ENCODE measurements at places on chromosomes 16 and 17.

DNA sequence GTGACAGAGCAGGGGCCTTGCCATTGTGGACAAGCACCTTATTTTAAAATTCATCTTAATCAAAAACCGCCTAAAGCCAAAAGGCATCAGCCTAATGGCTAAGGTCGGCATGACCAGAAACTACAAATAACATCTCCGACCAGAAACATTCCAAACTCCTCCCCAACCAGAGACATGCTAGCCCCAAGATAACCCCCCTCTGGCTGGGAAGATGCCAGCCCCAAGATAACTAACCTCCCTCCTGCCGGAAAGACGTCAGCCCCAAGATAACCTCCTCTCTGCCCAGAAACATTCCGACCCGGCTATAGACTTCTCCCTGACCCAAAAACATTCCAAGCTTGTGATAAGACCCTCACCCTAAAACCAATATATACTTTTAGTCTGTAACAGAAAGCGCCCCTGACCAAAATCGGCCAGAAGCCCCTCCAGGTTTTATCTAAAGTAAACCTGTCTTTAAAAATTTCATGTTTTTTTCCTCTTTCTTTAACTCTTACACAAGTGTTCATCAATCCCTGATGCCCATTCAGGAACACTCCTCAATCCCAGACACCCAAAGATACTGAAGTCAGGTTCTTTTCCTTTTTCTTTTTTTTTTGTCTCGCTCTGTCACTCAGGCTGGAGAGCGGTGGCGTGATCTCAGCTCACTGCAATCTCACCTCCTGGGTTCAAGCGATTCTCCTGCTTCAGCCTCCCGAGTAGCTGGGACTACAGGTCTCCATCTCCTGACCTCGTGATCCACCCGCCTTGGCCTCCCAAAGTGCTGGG is 32.7 kb downstream of the TLE7 start:
- DNase-seq = no peak

DNA sequence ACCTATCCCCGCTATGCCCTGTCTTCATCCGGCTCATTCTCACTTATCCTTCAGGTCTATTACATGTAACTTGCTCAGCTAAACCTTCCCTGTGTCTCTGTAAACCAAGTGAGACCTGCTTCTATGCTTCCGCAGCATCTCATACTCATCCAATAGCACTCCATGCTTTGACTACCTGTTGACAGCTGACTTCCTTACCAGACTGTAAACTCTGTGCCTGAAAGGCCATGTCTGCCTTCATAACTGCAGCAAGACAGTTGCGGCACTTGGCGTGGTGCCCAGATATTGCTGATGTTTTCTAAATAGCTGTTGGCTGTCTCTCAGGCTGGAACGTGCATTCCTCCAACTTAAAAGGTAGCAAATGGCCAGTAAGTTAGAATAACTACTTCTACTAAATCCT is 1.8 kb upstream of the OR1E1 start:
- no peak for DNase-seq

- no peak for DNase-seq
Observed at GRCh38 chr16:88988980-88989811, 12.2 kb upstream of the CBFA2T3 start.

DNA sequence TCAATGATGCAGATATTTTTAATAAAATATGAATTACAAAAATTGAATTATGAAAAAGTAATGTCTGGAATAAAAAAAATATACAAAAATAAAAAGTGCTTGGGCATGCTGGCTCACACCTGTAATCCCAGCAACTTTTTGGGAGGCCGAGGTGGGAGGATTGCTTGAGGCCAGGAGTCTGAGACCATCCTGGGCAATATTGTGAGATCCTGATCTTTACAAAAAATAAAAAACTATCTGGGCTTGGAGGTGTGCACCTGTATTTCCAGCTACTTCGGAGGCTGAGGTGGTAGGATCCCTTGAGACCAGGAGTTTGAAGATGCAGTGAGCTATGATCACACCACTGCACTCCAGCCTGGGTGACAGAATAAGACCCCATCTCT is 141.8 kb downstream of the NPIPB5 start:
- DNase-seq = no peak
